Fibroblast of lung (primary cell): ENCODE measurements at places on chromosomes 1 and 21. TPM values are rescaled to one million over a fixed set of nuclear protein-coding genes. Genes with fewer than 3 reads are reported as not detected.
A peak's percentile ranks its signal among the peaks of the same experiment; 100 is the strongest.

- peaks cover under 1% of the 10 kb centered on the region for H3K4me1 ChIP-seq
- H3K4me3 ChIP-seq: no peak overlapping the region
- DNase-seq: no peak
- no peaks in the 10 kb centered on the region for H3K36me3 ChIP-seq
- H3K27me3 ChIP-seq: no peaks in the 10 kb centered on the region
- H3K27ac ChIP-seq: no peak overlapping the region
Measured at GRCh38 chr1:184424945-184425344, 38.1 kb downstream of the C1orf21 start.

DNA sequence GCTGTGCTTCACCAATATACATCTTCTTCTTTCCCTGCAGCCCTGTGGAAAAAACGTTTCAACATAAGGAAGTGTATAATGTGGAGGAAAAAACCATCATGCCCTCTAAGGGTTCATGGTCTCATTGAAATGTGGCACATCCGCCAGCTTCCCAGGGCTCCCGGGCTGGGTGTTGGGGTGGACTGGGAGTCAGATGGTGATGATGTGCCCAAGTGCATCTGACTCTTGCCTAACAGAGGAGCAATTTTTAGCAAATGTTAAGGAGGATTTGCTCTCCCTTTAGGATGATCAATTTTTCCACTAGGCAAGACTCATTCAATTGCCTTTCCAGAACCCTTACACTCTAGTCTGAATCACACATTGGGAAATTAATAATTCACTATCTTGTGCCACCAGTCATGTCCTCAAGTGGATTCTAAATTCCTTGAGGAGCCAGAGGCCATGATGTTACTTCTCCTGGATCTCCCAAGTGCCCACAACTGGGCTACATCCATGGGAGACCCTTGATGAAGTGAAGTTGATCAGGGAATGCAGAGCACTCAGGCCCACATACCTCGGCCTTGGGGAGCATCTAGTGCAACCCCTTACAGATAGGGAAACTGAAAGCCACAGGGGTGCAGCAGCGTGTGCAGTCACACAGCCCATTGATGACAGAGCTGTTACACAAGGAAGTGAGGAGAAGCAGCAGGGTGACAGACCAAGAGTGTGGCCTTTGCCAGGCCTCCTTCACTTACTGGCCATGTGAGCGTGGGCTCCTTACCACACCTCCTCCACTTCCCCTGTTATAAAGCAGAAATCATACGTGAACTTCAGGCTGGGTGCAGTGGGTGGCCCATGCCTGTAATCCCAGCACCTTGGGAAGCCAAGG is 100.0 kb upstream of the SLC44A3 start:
- H3K4me3 ChIP-seq: no peak overlapping the region
- no peaks in the 10 kb centered on the region for H3K27me3 ChIP-seq
- H3K27ac ChIP-seq: no peak overlapping the region
- no peak for DNase-seq

- no peak overlapping the region for H3K27ac ChIP-seq
- no peak for DNase-seq
- H3K36me3 ChIP-seq: peaks cover 2% of the 10 kb centered on the region
- no peak overlapping the region for H3K4me3 ChIP-seq
- H3K27me3 ChIP-seq: no peaks in the 10 kb centered on the region
- H3K4me1 ChIP-seq: no peaks in the 10 kb centered on the region
Measured at GRCh38 chr1:233168384-233168783, 127.1 kb downstream of the PCNX2 start.

DNA sequence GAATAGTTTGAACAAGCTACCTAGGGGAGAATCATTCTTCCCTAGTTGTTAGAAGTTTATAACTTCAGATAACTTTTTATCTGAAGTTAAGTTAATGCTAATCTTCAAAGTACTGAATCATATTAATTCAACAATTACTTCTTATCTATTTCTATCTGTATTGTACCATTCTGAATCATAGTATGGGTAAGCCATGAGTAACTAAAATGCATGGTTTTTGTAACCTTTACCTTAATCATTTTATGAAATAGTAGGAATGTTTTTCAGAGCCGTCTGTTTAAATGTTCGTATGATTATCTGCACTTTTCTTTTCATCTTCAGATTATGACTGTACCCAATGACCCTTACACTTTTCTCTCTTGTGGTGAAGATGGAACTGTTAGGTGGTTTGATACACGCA is 50.3 kb upstream of the MPC2 start:
- peak; percentile 47 for DNase-seq
- H3K4me1 ChIP-seq: no peaks in the 10 kb centered on the region
- H3K27me3 ChIP-seq: no peaks in the 10 kb centered on the region
- peaks cover 2% of the 10 kb centered on the region for H3K36me3 ChIP-seq
- H3K27ac ChIP-seq: no peak overlapping the region

DNA sequence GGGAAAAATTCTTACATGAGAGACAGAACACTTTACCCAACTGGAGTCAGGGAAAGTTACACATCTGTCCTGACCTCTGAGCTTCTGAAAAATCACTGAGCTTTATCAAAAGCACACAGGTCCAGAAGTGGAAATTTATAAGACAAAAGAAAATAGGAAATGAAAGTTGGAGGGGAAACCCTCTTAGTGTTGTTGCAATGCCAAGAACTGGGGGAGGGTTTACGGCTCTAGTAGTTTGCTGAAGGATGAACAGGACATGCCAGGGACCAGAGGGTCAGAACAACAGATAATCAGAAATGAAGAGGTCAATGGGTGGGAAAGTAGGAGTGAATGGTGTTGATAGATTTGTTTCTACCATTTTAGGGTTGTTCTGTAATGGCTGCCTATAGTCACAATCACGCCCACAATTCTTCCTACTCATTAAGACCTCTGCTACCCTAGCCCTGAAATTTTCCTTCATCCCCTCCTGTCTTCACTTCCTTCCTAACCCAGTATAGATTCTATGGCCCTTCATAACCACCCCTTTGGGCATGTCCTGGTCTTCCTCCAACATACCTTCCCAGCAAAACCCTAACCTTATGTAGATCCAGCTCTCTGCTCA is 30.3 kb upstream of the FMOD start:
- peaks cover 7% of the 10 kb centered on the region for H3K27me3 ChIP-seq
- DNase-seq: no peak
- H3K4me1 ChIP-seq: peaks cover 4% of the 10 kb centered on the region
- H3K36me3 ChIP-seq: no peaks in the 10 kb centered on the region
- no peak overlapping the region for H3K4me3 ChIP-seq

DNA sequence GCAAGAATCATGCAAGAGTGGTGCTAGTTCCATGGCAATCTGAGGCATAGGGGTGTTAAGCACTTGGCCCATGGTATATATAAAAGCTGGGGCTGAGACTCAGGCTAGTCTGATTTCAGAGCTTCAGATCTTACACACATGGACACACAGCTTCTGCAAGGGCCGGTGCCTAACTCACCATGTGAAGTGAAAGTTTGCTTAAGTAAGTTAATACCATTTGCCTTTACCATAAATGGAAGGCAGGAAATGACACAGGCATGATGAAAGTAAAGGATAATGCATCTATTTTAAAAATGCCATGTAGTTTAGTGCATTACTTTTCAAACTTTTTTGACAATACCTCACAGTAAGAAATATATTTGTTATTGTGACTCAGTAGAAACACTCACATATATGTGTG is 122.6 kb downstream of the KCNJ6 start:
- no peaks in the 10 kb centered on the region for H3K36me3 ChIP-seq
- H3K27ac ChIP-seq: no peak overlapping the region
- H3K27me3 ChIP-seq: no peaks in the 10 kb centered on the region
- H3K4me3 ChIP-seq: no peak overlapping the region

- H3K4me3 ChIP-seq: no peak within 1 kb of the TSS
- peaks cover 6% of the 10 kb centered on the region for H3K4me1 ChIP-seq
- peak; percentile 17 for DNase-seq
- H3K27ac ChIP-seq: no peak within 1 kb of the TSS
Measured at GRCh38 chr1:1206376-1206965, at the start of gene TNFRSF18. TSS of gene TNFRSF18 (minus strand) at chr1:1206592. CDS start at chr1:1206571, 21 bp downstream.

DNA sequence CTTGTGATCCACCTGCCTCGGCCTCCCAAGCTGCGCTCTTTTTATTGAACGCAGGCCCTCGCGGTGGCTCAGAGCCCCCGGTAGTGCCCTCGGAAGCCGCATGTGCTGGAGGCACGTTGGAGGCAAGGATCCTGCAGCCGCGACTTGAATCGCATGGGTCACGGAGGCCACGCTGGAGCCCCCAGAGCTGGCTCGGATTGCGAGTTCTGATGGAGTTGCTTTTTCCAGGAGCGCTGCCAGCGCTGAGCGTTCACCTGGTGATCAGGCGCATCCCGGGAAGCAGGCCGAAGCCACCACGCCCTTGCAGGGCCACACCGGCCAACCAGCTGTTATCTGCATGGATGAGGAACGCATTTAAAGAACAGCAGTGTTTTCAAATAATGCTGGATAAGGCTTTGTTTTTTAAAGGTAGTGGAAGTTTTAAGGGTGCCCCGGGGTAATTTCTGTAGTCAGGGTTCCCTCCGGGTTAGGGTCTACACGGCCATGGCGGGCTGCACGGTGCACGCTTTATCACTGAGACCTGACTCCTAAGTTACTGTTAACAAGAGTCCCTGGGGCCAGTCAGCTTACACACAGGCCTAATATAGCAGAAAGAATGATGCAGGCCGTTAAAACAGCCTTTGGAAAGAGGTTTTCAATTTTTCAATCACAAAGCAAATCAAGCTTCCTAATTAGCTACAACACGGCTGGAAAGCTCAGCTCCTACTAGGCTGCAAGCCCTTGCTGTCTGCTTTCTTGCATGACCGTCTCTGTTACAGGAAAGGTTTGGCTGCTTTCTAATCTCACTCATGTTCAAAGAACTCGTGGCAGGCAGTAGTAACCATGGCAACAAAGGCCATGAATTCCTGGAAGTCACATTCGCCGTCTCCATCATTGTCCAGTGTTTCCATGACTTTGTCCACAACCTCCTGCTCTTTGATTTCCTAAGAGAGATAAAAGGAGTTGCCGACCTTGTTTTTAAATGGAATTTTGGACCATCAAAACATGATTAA is 6.0 kb downstream of the S100B start:
- H3K27me3 ChIP-seq: no peaks in the 10 kb centered on the region
- H3K4me1 ChIP-seq: peaks cover 2% of the 10 kb centered on the region
- DNase-seq: peak; percentile 94
- no peak overlapping the region for H3K27ac ChIP-seq

DNA sequence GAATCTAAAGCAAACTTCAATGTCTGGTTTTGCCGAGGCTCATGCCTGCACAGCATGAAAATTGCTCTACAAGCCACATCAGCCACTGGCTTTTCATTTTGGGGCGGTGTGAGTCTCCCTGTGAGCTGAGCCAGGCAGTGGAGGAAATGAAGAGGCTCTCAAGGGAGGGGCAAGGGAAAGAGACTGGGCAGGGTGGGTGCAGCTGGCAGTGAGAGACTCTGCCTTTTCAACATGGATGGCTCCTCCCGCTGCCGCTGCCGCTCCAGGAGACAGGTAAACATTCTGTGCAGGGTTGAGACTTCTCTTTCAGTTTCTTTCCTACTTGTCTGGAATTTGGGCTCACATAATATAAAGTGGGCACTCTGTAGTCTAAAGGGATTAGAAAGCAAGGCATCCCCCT is 11.3 kb upstream of the CTSE start:
- no peak overlapping the region for H3K27ac ChIP-seq
- no peak overlapping the region for H3K4me3 ChIP-seq

GRCh38 chr1:17086751-17087150 is 32.5 kb downstream of the PADI2 start:
- H3K36me3 ChIP-seq: no peaks in the 10 kb centered on the region
- H3K27ac ChIP-seq: no peak overlapping the region
- DNase-seq: no peak

GRCh38 chr1:235861857-235862256 is 4.8 kb downstream of the LYST start:
- H3K4me3 ChIP-seq: no peak overlapping the region
- DNase-seq: no peak
- no peaks in the 10 kb centered on the region for H3K27me3 ChIP-seq
- peaks cover 3% of the 10 kb centered on the region for H3K4me1 ChIP-seq
- H3K27ac ChIP-seq: no peak overlapping the region
- no peaks in the 10 kb centered on the region for H3K36me3 ChIP-seq

DNA sequence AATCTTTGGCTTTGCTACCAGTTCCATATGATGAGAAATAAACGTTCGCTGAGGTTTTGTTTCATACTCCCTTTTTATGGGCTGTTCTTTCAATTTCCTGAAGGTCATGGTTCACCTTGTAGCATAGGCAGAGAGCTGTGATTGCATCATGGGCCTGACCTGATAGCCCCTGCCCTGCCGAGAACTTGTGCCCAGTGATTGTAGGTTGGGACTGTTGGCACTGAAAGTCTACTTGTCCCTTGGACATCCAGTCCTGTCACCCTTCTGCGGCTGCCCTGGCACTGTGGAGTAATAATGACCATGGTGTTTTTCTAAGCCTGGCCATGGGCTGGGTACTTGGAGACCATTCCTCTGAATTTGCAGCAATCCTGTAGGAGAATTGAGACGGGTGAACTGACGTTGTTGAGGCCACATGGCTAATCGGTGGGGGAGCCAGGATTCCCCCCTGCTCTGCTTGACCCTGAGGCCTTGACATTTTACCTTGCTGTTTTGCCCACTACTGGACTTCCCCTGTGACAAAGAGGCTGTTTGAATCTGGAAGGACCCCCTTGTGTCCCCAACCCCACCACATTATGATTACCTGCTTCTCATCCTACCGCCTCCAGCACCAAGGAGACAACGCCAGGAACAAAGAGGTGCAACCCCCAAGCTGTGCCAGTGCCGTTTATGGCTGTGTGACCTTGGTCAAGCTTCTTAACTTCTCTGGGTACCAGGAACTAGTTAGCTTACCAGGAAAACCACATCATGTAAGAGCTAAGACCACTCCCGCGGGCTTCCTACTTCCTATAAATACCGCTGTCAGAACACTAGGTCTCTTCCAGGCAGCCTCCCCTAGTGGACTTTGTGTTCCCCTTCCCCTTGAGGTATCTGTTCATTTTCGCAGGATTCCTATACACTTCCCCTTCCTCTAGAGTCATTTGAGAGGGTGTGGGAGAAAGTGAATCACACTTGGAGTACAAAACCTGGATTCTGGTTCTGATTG is 23.4 kb downstream of the SESN2 start:
- DNase-seq: no peak
- no peaks in the 10 kb centered on the region for H3K4me1 ChIP-seq
- no peaks in the 10 kb centered on the region for H3K27me3 ChIP-seq

GRCh38 chr21:45004059-45004422 is 64.2 kb downstream of the SLX9 start:
- H3K4me1 ChIP-seq: no peaks in the 10 kb centered on the region
- no peak overlapping the region for H3K27ac ChIP-seq
- H3K4me3 ChIP-seq: no peak overlapping the region
- no peaks in the 10 kb centered on the region for H3K36me3 ChIP-seq
- H3K27me3 ChIP-seq: peaks cover 9% of the 10 kb centered on the region
- DNase-seq: no peak

DNA sequence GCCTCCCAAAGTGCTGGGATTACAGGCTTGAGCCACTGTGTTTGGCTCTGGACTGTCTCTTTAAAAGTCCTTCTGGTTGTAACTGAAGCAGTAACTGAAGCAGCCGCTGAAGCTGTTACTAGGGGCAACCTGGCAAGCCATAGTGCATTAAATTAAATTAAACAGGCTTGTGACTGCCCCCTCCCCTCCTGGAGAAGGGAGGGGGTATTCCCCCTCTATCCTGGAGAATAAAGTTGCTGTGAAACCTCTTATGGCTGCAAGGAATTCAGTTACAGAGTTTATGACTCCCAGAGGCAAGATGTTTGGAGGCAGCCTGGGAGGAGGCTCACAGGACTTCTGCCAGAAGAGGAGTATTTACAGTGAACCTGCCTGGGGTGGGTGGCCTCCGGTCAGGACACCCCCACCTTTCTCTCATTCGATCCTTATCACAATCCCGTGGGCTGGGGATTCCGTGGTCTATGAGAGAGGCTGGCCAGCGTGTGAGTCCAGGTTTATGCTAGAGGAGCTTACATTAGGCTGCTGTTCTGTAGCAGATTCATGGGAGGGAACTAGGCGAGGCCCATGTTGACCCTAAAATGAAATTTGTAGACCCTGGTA is 8.3 kb downstream of the TTC22 start:
- H3K27me3 ChIP-seq: no peaks in the 10 kb centered on the region
- DNase-seq: no peak
- H3K36me3 ChIP-seq: no peaks in the 10 kb centered on the region

The GPR3 gene
- total RNA-seq: 0.17 and 0.26 TPM in 2 replicates

The TMPRSS2 gene
- total RNA-seq: 0.17 and 0.26 TPM in 2 replicates

The TRIM58 gene
- total RNA-seq: under 0.01 and 0.50 TPM in 2 replicates

The DTL gene
- total RNA-seq: 0.26 and 2.8 TPM in 2 replicates
